Inflammatory macrophage (primary cell): ENCODE measurements at places on chromosomes 1 and 21.
A peak's percentile ranks its signal among the peaks of the same experiment; 100 is the strongest.

DNA sequence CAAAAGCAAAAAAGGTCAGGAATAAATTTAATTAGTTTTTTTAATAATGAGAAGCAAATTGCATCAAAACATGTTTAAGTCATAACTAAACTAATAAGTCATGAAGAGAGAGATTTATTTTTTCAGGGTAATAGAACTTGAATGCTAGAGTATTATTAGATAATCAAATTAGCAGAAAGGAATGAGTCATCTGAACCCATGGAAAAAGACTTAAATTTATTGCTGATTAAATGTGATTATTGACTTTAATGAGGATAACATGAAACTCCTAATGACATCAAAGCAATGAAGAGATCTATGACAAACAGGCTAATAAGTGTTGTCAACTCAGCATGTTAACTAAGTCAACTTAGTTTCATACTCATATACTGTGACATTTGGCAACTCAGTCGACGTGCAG, 264.2 kb downstream of the USP25 start:
- no peak for DNase-seq

GRCh38 chr1:60041783-60042182, 31.8 kb downstream of the C1orf87 start:
- DNase-seq = no peak

GRCh38 chr1:233393084-233393840, 65.7 kb downstream of the MAP3K21 start:
- no peak for DNase-seq

DNA sequence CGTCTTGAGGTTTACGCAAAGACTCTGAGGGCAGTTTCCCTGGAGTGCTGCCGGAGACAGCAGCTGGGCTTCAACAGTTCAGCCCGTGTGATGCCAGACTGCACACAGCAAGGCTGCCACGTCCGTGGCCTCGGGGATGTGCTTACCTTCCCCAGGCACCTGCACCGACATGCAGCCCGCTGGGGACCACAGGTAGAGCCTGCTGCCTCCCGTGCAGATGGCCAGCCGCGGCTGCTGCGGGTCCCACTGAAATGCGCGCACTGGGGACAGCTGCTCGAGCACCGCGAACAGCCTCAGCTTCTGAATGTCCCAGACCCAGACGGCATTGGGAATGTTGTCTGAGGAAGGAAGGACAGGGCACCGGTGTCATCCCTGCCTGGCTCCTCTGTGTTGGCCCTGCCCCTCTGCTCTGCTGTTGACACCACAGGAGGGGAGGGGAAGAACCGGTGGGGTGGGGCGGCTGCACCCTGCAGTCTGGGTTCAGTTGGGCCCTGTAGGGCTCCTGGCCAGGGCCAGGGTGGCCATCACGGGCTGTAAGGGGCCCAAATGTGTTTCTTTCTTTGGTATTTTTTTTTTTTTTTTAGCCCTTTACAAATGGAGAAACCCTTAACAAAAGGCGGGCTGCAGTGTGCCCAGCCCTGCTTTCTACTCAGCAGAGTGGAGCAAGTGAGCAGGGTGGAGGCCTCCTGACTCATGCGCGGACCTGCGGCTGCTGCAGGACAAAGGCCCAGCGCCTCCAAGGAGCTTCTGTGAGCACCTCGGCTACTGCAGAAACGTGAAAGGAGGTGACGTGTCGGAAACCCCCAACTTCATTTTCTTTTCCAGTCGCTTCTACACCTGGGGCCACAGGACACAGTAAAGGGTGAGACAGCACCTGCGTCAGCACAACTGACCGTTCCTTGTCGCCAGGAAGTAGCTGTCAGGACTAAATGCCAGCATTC, 6.8 kb downstream of the TPRG1L start:
- no peak for DNase-seq

DNA sequence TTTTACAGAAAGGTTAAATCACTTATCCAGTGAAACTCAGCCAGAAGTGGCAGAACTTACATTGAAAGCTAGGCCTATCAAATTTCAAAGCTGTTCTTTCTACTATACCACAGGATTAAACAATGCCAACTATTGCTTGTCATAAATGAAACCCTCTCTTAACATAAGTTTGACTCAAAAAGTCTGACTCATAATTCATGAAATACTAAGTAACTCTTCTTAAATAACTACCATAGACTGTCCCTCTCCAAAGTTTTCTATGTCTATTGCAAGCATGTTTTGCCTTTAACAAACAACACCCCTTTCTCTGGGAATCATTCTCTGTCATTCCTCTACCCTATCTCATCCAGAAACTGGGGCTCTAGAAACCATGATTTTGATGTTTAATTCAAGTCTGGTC, 109.5 kb upstream of the UBE2U start:
- DNase-seq = no peak

DNA sequence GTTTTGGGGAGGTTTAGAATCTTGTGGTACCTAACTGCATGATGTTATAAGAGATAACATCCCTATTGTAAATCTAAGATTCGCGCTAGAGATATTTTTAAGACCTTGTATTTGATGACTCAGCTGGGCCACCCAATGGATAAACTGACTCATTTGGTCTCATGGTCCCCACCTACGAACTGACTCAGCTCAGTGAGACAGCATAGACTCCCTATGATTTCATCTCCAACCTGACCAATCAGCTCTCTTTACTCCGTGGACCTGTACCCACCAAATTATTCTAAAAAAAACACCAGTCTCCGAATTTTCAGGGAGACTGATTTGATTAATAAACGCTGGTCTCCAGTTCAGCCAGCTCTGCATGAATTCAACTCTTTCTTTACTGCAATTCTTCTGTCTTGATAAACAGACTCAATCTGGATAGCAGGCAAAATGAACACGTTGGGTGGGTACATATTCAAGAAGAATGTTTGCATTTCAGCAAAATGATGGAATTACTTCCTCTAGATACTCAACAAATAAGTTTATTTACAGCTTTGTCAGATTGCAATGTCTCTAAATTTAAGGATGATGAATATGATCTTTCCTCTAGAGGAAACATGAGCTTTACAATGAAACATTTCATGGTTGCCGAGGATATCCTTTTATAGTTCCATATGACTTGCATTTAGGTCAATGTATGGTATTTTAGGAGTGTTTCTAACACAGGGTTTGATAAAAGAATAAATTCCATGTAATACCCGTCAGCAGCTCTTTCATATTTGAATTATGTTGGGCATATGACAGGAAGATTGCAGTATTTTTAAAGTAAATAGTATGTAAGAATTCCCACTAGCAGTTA, 516.6 kb upstream of the RGS18 start:
- no peak for DNase-seq

- no peak for DNase-seq
Measured at GRCh38 chr1:12469493-12469892, 148.5 kb downstream of the DHRS3 start.

GRCh38 chr21:35226968-35227744, 178.1 kb upstream of the RUNX1 start:
- DNase-seq = peak; percentile 17

DNA sequence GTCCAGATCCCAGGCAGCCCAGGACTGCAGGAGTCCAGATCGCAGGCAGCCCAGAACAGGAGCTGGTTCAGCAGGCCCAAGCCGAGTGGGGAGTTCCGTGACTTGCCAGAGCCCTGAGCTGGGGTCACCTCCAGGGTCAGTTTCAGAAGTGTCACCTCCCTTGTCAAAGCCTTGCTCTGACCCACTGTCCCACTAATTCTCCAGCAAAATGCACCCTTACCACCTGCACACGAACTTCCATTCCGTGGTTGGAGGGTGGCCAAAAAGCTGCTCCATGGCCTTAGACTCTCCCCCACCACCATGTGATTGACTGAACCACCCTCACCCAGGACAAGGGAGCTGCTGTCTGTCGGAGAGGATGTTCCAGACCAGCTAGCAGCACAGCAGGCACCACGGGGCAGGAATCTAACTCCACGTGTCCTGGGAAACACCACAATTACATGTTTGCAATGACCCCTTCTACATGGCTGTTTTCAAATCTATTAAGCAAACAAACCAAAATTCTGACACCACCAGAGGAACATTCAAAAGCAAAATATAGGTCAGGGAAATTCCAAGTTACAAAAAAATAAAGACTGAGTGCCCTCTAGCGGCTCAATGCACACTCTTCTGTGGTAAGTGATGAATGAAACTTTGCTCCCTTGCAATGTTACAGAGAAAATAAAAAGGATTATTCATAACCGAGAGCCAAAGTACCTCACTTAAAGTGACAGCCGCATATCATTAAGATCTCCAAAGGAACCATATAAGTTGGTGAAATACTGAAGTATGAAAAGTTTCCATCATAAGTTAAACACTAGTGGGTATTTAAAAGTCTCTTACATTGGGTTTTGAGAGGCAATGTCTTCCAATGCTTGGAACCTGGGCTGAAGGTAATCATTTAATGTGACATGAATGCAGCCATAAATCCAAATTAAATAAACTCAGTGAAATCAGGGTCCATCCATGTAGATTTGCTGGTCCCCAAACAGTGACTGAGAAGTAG, 76.3 kb downstream of the NPHP4 start:
- DNase-seq = peak; percentile 4

DNA sequence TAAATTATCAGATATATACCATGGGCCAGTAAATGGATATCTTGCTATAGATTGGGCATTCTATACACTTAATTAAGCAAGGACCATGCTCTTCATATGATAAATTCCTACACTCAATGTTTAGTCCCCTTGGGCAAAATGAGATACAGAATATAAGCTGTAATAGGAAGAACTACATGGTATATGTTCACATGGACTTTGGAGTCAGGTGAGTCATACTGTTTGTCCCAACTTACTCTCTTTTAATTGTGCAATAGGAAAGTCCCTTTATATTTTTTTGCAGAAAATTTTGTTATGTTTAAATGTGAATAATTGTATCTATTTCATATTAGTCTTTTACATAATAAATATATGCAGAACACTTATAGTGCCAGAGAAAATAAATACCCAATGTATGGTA, 820.2 kb upstream of the ADAMTS5 start:
- no peak for DNase-seq

GRCh38 chr1:209367061-209367772, 216.3 kb upstream of the CAMK1G start:
- no peak for DNase-seq

- DNase-seq = peak; percentile 6
Measured at GRCh38 chr1:111275079-111275478, 15.6 kb upstream of the CHIA start.

GRCh38 chr1:226438007-226438406, 30.1 kb upstream of the PARP1 start:
- DNase-seq = no peak

GRCh38 chr1:86419277-86419903, 4.6 kb upstream of the CLCA2 start:
- DNase-seq = peak; percentile 52

DNA sequence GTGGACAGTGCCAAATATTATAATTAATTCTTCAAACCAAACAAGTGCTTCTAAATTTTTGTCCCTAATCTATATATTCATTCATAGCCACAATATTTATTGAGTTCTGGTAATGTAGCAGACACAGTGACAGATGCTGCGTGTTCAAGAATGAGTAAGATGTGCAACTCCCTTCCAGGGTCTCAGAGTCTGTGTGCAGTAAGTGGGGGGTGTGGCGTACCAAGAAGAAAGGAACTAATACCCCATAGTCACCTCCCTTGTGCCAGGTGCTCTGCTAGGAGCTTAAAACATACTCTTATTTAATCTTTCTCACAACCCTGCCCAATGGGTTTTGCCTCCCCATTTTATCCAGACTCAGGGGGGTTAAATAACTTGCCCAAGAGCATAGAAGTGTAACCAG, 358.7 kb downstream of the BARHL2 start:
- DNase-seq = no peak

DNA sequence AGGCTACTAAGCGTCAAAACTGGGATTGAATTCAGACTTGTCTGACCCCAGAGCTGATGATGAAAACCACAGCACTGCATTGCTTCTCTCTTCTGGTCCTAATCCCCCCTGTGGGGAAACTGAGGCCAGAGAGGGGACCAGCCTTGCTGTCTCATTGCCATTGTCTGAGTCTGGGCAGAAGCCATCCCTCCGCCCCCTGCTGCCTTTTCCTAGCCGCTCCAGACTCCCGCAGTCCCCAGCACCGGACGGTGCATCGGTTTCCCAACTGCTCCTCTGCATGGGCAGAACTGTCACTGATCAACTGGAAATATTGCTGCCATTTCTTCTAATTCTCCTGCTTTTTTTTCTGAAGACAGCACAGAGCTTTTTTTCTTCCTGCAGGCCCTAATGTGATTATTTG, 157.4 kb downstream of the ACTL8 start:
- no peak for DNase-seq

DNA sequence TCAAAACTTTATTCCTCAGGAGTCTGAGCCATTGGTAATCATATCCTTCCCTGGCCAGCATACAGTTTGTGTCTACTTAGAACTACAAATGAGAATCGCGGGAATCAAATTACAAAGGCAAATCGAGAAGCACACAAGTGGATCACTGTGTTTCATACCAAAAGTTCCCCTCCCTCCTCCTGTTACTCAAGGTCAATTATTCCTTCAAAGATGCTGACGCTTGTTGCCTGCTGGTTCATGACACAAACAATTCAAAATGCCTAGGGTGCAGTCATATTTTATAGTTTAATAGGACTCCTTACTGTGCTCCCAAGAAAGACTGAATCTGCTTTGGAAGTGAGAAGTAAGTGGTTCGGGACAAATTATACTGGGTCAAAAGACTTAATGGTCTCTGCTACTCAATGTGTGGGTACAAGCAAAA, 93.0 kb upstream of the PBX1 start:
- DNase-seq = no peak

GRCh38 chr1:43611950-43612349, 38.0 kb upstream of the KDM4A start:
- DNase-seq = no peak

DNA sequence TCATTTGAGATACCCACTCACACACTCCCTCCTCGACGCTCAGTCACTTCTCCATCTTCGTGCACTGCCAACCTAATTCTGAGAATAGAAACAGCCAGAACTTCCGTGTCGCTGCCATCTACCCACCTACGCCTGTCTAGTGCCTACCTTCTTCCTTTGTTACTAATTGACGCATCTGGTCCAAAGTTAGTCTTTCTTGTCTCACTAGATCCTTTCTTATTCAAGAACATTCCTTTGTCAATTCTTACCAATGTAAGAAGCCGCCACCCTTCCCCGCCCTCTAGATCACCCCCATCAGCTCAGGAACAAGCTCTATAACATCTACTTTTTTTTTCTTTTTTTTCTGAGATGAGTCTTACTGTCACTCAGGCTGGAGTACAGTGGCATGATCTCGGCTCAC, 3.7 kb downstream of the PADI6 start:
- no peak for DNase-seq

DNA sequence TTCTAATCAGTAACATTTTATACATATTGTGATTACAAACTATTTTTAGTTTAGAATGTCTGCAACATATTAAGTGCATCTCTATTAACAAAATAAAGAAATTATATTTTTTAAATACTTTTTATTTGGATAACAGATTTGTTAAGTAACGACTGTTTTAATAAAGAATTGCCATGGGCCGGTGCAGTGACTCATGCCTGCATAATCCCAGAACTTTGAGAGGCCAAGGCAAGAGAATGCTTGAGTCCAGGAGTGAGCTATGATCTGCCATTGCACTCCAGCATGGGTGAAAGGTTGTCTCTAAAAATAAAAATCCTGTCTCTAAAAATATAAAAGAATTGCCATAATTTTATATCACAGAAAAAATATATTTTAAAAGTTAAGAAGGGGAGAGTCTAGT, 4.1 kb downstream of the LRRIQ3 start:
- DNase-seq = no peak

GRCh38 chr1:190169311-190170067, 308.2 kb downstream of the BRINP3 start:
- no peak for DNase-seq
